Glomerular endothelial cell (primary cell): ENCODE measurements at places on chromosomes 2 and 18.

- DNase-seq, result no peak
Measured at GRCh38 chr2:95328358-95329125, 31.4 kb downstream of the KCNIP3 start.

- peak; percentile 98 for DNase-seq
Measured at GRCh38 chr2:207394812-207395534, 134.8 kb upstream of the CREB1 start.

- no peak for DNase-seq
Measured at GRCh38 chr2:239462191-239462515, 61.3 kb upstream of the HDAC4 start.

DNA sequence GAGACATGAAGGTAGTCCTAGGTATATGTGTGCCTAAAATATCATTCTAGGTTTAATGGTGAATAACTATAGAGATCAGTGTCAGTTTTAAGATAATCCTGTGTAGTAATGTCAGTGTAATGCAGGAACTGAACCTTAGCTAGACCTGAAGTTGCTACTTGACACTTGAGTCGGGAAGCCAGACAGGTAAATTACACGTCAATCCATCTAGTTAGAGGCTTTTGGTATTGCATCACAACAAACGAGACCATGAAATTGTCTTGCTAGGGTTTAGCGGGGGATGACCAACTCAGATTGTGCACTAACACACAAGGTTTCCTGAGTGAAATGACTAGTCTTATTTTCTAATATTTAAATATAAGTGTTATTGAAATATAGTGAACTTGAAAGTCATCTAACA is 2.0 kb downstream of the YPEL5 start:
- no peak for DNase-seq

DNA sequence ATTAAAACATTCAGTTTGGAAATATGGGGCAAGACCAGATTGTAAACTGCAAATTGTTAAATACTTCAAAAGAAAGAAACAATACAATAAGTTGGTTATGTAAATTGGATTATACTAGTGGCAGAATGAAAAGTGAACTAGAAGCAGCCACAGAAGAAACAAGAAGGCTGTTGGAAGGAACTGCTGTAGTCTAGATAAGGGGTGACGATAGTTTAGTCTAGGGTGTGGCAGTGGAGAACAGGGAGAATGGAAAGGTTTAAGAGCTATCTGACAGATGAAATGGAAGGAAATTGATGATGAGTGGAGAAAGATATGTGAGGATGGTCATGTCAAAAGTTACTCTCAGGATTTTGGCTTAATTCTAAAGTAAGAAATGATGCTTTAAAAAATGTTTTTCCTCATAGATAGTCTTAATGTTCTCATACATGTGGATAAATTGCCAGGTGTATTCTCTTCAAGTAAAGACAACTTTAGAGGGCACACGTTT is 179.7 kb downstream of the GPD2 start:
- no peak for DNase-seq

DNA sequence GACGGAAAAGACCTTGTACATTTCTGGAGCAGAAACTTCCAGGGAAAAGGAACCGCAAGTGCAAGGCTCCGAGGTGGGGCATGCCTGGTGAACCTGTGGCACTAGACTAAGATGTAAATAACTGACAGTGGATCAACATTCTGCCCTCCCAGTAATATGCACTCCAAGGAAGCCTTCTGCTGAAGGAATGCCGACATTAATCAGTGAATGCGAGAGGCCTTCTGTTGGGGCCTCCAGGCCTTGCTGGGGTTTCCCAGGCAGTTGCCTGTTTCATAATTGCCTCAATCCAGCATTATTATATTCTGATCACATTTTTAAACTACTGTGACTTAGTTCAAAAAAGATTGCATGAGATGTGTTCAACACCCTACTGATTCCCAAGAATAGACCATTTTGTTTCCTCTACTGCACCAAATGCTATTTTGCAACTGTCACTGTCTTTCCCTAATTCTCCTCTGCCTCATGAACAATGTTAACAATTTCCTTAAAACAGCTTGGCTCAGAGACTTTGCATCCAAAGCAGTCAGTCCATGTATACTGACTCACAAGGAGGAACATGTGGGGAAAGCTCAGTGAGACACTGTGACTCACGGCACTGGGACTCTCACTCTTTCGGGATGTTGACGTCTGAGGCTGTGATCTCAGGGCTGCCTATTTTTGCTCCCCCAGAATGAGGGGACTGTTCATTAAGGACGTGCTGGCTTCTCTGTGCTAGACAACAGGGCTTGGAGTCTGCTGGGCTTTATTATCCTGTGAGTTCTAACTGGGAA is 10.5 kb upstream of the DSG2 start:
- no peak for DNase-seq

GRCh38 chr2:175111200-175111657 is 56.8 kb downstream of the ATF2 start:
- DNase-seq, result peak; percentile 45

- DNase-seq, result no peak
Measured at GRCh38 chr2:44777036-44777435, 164.5 kb upstream of the SIX3 start.

- no peak for DNase-seq
Measured at GRCh38 chr2:40284797-40285196, 167.1 kb downstream of the SLC8A1 start.

DNA sequence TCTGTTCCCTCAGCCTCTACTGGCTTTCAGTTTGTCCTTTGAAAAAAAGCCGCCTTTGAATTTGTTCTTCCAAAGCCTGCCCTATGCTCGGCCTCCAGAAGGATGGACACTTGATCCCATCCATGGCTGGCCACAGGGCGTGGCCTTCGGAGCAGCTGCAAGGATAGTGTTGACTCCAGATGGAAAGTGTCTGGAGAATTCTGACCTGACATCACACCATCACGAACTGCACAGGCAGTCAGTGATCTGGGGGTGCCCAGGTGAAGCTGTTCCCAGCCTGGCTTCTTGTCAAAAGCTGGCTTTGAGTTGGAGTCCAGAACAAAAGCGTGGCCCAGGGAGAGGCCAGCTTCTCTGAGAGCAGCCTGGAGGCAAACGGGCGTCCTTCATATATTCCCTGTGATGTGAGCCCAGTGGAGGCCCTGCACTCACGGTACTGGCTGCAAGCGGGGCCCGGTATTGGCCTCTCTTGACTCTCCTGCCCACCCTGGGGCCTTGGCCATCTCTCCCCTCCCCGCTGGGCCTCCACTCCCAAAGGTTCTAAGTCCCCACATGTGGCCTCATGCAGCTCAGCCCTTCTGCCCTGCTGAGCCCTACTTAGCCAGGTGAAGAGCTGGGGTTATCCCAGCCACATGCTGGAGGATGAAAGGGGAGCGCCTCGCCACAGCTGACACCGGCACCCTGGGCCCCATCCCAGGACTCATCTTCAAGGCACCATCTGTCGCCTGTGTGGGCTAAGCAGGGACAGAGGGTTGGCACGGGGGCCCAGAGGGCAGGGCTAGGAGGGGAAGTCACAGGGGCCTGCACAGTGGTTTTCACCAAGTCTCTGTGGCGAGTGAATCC is 20.4 kb upstream of the ATOH8 start:
- no peak for DNase-seq

GRCh38 chr2:80496775-80497174 is 192.2 kb upstream of the LRRTM1 start:
- DNase-seq, result no peak

DNA sequence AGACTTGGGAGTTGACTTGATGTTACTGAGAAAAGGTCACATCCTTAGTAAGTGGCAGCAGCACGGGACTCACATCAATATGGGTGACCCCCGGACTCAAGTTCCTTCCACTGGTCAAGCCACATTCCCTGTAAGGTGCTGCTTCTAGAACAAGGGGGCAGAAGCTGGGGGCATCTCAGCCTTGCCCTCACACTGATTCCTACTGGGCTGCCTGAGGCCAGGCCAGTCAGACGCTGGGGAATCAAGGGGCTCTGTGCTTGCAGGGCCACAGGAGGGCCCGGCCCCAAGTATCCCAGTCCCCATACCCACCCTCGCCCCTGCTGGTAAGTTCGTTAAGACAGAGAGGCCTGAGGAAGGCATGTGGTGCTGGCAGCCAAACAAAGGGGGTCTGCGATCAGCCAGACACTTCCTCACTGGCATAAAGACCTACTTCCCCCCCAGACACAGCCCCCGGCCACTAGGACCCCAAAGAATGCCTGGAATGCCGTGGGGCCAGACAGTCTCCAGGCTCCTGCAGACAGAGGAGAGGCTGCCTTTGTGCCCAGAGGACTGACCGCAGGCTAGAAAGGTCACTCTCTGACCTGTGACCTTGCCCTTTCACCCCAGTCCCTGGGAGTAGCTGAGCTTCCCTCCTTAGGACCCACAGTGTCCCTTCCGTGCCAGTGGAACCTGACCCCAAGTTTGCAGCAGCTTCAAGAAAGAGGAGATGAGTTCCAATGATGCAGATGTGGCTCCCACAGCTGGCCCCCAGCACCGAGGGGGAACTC is 83.6 kb downstream of the HS1BP3 start:
- DNase-seq, result no peak

DNA sequence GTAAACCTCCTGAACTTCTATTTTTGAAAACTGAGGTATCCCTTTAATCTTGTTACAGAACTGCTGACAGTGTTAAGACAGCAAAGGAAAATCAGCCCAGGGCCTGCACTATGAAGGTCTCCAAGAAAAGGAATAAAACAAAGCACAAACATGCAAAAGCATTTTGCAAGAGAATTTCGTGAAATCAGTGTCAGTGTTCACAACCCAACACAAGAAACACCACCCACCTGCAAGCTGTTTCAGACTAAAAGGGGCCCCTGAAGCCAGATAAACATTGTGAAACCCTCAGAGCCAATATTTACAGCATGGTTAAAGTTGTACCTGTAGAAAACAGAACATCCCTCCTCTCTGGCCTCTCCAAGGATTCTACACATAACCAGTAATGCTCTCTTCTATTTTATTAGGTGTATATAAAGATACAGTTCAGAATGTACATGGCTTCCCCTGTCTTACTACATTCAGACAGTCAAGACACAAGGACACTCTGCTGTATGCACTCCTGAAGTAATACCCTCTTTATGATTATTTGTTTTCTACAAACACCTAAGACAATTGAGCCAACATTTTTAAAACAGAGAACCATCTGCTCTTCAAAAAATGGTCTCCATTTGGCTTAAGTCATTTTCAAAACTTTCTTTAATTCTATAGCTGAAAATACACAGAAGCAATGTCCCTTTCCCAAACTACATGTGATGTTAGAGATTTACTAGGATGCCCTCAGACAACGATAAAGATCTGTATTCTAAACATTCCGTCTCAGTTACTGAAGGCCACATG is 149.5 kb upstream of the ZFP36L2 start:
- no peak for DNase-seq

- no peak for DNase-seq
Measured at GRCh38 chr2:150679456-150680120, 192.1 kb upstream of the RND3 start.

GRCh38 chr2:169329688-169330554 is 32.4 kb downstream of the LRP2 start:
- no peak for DNase-seq

DNA sequence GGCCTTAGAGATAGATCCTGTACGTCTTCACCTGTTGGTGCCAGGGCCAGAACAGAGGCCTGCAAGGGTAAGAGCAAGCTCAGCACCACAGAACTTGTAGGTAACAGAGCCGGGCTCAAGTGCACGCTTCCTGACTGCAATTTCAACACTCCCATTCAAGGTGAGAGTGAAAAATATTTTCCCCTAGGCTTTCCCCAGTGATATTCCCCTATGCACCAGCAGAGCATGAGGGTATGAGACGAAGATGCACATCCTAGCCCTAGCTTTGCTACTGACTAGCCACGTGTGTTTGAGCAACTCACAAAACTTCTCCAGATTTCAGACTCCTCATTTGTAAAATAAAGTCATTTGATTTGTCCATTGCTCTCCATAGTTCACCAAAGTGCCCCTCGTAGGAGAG is 411.6 kb downstream of the ZNF521 start:
- DNase-seq, result no peak

DNA sequence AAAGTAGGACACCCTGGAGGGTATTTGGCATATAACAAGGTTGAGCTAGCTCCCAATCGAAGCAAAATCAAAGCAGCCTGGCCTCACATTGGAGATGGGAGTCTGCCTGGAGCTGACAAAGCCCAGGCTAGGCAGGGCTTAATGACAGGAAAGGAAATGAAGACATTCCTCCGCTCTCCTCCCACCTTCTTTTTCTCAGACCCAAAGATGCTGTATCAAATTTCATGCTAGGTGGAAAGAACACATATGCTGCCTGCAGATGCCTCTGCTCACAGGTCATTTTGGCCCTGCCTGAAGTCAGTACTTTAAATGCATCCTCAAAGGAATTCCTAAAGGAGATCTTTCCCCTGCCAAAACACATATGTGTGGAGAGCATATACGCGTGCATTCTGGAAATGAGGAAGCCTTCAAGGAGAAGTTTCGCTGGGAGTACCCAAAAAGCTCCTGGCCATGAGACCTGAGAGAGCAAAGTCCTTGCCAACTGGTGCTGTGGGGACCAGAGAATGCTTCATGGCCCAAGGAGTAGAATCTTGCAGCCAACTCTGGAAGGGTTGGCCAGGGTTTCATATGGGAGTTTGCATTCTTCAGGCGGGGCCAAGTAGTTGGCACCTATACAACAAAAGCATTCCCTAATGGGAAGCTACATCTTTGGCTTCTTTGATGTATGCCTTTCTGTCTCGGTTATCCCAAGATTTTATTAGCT is 88.0 kb downstream of the AQP4 start:
- DNase-seq, result no peak

GRCh38 chr18:24762511-24762910 is 302.1 kb downstream of the HRH4 start:
- no peak for DNase-seq

- no peak for DNase-seq
Measured at GRCh38 chr2:45889620-45890370, 238.3 kb downstream of the PRKCE start.

GRCh38 chr2:7438855-7439254 is 521.6 kb downstream of the RNF144A start:
- no peak for DNase-seq

GRCh38 chr2:196365145-196365544 is 193.8 kb upstream of the STK17B start:
- peak; percentile 31 for DNase-seq

GRCh38 chr2:210429403-210430137 is 47.0 kb downstream of the LANCL1 start:
- DNase-seq, result no peak

- no peak for DNase-seq
Measured at GRCh38 chr2:166230024-166230723, 102.4 kb upstream of the SCN1A start.

DNA sequence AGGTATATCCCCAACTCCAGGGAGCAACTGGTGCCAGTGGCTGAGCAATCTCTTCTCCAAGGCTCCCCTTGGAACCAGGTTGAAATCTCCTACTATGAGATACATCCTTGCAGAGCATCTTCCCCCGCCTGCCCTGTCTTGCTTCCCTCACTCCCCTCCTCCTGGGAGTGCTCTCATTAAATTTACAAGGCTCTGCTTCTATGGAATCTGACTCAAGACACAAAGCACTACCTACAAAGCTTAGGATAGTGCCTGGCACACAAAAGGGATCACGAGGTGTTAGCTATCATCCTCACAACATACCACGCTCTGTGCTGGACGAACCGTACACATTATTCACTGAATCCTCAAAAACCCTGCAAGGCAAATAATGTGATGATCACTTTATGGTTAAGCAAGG is 121.6 kb downstream of the GALNT14 start:
- no peak for DNase-seq
